Fibroblast of skin of scalp (primary cell): ENCODE measurements at places on chromosomes 6 and 20.

GRCh38 chr6:112332274-112332673 lies 14.9 kb upstream of the RFPL4B start:
- DNase-seq, result peak; percentile 76

GRCh38 chr6:167648501-167649278 lies 178.0 kb upstream of the AFDN start:
- no peak for DNase-seq

DNA sequence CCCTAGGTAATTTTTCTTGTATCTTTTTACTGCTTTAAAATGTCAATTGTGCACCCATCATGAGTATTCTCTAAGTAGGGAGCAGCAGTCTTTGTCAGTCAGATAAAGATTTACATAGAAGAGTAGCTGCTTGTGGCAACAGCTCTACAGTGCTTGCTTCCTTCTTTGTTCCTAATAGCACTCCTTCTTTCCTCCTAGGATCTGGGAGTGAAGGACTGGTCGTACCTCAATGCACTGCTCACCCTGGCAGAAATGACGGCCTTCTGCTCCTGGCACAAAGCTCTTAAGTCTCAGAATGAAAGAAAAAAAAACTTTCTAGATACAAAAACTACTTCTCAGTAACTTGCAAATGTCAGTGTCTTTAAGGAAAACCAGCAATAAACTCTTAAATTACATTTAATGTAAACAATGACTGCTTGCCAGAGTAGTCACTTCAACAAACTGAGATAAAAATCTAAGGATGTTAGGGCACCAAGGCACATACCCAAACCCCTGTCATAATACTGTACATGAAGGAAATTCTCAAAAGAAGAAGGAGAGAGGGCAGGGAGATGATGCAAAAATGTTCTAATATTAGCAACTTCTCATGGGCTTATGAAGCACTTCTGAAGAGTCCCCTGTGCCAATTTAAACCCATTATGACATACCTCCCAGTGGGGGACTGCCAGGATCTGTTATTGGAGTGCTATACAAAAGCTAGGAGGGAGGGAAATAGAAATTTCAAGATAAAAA lies 34.0 kb downstream of the NCOA6 start:
- DNase-seq, result peak; percentile 92

DNA sequence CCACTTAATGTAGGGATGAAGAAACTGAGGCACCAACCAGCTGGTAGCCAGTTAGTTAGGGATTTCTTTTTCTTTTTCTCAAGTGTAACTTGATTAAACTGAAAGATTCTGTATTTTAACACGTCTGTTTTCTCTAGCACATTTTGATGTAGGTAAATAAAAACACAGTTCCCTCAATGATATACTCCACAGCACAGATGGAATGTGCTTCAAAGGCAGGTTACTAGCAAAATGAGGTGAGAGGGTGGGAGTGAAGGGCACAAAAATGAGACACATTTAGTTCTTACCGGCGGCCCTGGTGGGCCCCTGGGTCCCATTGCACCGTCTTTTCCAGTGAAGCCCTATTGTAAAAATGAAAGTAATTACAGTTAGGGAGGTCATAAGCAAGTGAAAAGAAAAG lies 108.9 kb downstream of the COL12A1 start:
- no peak for DNase-seq

DNA sequence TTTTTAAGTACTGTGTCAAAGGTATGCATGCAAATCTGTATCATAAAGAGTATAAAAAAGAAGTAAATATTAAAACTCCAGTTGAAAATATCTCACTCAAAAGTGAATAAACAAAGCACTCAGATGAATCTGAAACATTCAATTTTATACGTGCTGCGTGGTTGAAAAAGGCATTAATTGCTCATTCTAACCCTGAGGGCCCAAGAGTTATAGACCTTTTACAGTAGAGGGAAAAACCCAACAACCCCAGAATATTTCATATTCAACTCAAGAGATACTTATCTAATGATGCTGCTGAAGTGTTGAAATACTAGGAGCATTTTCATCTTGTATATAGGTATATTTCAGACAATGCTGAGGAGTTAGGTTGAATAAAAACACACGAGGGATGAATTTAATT lies 862.8 kb upstream of the CITED2 start:
- DNase-seq, result no peak

GRCh38 chr6:14423330-14423729 lies 305.8 kb downstream of the CD83 start:
- DNase-seq, result peak; percentile 24

DNA sequence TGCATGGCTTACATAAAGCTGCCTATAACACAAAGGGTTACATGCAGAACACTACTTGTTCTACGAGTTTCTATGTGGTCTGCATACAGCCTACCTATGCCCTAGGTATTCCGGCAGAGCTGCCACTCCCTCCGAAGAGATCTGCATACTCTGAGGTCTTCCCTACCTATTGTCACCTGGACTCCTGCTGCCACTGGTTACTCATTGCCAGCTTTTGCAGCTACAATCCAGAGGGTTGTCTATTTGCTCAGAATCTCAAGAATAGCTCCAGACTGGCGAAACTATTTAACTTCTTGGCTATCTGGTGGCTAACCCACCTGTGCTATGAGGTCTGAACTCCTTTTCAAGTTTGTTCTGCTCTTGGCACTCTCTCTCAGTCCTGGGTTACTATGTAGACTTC lies 323.3 kb downstream of the BMP2 start:
- no peak for DNase-seq

- no peak for DNase-seq
These were observed 31.5 kb downstream of the RRBP1 start for GRCh38 chr20:17650301-17651128.

- DNase-seq, result peak; percentile 40
These were observed 376.1 kb downstream of the UTRN start for GRCh38 chr6:144661116-144661806.

DNA sequence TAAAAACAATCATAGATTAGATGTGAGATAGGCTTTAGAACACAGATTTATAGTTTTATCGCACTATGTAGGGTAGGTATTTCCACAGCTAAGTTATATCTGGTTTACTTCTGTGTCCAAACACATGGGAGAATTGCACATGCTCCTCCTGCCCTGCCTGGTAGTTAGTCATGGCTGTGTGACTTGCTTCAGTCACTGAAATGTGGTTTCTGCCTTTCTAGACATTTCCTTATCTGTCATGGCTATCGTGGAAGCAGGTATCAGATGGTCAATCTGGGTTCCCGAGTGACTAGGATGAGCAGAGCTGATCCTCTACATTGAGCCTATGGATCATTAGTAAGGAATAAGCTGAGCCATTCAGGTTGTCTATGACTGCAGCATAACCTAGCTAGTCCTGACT lies 117.8 kb upstream of the GMDS start:
- DNase-seq, result no peak

- DNase-seq, result no peak
These were observed 368.5 kb upstream of the RUNX2 start for GRCh38 chr6:44959651-44960050.

GRCh38 chr6:73985891-73986290 lies 289.9 kb downstream of the CD109 start:
- peak; percentile 86 for DNase-seq

DNA sequence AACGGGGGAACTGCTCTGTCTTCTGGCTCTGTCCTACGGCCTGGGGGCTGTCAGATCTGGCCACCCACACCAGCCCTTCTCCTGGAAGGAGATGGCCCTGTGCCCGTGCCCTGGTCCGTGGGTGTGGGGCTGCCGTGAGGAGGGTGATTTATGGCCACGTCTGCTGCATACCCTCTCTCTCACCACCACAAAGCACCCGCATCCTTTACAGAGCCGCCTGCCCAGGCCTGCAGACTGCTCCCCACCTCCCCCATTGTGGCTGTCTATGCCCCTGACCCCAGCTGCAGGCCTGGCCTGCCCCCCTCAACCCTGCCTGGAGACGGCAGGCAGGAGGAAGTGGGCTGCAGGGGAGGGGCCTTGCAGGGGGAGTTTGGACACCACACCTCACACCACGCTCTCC lies 72.7 kb upstream of the GATA5 start:
- no peak for DNase-seq

DNA sequence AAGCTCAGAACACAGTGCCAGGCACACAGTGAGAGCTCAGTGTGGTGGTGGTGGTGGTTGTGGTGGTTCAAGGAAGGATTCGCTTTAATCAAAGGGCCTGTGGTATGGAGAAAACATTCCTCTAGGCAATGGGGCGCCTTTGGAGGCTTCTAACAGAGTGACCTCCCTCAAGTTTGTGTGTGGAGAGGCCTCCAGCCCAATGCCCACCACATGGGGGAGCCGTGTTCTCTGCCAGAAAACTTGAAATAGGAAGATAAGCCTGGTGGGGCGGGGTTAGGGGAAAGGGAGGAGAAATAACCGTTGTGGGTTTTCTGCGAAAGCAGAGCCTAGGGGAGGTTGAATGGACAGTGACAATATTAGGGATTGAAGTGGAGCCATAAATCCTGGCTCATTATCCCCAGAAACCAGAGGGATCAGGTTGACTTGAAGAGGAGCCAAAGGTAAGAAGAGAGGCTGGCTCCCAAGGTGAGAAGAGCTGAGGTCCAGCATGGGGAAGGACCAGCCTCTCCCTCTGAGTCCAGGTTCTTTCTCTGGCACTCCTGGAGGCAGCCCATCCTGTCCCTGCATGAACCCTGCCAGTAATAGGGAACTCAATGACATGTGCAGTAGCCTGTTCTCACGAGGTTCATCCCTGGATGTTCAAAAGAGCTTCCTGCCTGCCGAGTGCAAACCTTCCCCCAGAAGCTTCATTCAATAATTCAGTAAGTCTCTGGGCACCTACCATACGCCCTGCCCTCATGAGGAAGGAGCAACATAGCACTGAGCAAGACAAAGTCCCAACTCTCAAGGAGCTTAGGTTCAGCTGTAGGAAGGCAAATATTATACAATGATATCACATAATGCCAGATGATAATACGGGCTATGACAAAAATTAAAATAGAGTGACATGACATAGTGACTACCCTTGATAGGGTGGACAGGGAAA lies 51.4 kb downstream of the TGM2 start:
- DNase-seq, result peak; percentile 33

- DNase-seq, result peak; percentile 50
These were observed 129.5 kb downstream of the NFATC2 start for GRCh38 chr20:51412951-51413481.

DNA sequence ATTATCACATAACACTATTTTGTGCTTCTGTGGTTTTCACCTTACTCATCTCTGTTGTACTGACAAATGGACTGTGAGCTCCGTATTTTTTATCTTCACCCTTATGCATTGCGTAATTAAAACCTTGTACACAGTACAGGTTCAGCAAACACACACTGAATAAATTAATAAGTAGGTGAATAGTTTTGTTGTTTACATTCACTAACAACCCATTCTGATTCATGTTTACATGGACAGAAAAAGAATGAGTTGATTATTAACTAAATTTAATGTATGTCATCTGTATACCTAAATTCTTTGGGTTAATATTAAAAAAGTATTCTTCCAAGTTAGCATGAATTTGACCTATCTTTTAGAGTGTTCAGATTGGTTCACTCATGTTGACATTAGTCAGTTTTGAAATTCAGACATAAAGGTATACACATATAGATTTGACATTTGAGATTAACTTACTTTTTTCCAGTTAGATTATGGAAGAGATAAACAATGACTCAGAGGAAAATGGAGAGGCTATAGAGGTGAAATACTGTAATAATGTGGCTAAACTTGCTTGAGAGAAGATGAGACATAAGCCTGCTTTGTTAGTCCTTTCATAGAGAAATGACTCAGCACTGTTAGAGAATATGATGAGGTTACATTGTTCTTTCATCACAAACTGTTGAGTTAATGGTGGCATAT lies 541.7 kb upstream of the FLRT3 start:
- peak; percentile 79 for DNase-seq

- no peak for DNase-seq
These were observed 206.9 kb downstream of the NKAIN2 start for GRCh38 chr6:124010574-124010973.
